ENCODE measurements at places on chromosomes 12 and 14. TPM values are rescaled to one million over a fixed set of nuclear protein-coding genes. Genes with fewer than 3 reads are reported as not detected.

GRCh38 chr12:32494656-32495055, 95.3 kb downstream of the FGD4 start:
- DNase-seq: no peak

DNA sequence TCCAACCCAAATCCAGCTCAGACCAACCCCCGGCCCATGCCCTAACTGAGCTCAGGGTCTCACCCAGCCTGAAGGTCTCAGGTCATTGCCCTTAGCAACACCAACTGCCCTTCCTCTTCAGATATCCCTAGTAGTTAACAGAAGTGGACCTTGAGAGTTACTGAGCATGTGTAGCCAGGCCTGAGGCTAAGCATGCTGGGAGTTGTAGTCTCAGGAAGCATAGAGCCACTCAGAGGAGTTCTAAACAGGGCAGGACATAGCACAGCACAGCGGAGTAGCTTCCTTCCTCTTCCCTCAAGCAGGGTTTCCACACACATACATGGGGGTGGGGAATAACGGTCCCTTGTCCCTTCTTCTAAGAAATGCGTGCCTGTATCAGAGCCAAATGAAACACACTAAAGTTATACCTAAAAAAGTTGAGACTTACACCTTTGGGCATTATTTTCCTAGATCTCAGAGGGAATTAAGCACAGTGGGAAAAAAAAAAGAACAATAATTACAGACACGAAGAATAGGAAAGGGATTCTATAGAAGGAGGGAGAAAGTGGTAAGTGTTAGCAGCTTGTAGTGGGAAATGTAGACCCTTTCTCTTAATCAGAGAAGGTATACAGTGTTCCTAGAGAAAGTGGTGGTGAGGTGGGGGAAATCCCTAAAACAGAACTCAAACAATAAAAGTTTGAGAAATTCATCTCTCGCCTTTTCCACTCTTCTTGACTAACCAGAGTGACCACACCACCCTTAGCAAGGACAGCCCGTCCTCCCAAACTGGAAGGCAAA, 4.4 kb downstream of the KMT2D start:
- peak; percentile 46 for DNase-seq

Gene PIWIL1
- not detected for total RNA-seq

GRCh38 chr12:728781-729180, 23.6 kb upstream of the WNK1 start:
- DNase-seq: no peak

Gene TAS2R42
- not detected for total RNA-seq

Gene DDHD1
- total RNA-seq: 19.3 TPM

- DNase-seq: no peak
Measured at GRCh38 chr14:35416108-35416750, 11.7 kb upstream of the NFKBIA start.

DNA sequence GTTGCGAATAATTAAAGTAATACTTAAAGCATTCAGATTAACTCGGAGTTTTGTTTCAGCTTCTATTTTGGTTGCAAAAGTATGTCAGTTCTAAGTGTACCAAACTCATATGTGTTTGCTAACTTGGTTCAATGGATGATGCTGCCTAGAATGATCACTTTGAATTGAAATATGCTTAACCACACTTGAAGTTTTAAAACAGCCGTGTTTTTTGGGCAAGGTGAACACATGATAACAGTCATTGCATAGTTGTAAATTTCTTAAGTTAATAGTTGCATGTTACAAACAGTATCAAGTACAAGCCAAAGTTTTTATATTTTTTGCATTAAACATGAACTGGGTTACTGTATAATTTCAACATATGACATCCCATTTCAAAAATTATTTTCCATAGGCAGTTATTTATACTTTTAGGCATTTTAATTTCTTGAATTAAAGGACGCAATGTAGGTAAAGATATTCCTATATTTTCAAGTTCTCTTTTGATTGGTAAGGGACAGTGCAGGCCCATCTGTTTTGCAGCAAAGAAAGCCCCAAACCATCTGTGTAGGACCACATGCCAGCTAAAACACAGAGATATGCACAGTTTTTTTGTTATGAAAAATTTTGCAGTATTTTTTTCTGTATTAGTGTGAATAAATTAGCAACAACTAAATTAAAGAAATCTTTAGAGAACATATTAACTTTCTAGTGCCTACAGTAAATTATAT, 575.5 kb downstream of the PRKD1 start:
- DNase-seq: no peak

DNA sequence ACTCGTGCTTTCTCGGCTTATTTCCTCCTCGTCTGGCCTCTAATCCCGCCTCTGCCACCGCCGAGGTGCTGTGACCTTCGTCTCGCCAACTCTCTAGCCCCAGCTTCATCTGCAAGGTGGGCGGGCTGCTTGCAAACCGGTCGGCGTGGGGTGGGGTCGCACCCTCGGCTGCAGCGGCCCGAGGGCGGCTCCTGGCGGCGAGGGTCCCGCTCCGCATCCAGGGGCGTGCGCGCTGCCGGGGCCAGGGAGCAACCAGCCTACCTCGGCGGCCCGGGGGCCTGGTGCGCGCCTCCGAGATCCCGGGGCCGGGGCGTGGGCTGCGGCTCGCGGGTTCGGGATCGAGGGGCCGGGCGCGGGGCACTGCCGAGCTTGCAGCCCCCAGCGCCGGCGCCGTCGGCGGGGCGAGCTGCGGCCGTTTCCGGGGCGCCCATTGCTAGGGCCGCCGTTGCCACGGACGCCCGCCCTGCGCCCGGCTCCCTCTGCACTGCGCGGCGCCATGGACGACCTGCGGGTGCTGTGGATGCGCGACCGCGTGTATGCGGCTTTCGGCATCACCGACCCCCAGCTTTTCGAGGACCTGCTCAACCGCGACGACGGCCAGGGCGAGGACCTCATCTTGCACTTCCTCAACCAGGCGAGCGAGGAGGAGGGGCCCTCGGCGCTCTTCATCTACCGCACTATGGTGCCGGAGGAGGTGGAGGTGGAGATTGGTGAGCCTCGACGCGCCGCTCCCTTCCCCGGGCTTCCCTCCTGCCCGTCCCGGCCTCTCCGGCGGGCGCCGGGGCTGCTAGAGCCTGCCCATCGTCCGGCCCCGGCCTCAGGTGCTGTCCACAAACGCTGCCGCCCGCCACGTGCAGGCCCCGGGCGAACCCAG, at the start of gene DNAH10:
TSS of gene DNAH10 (plus strand) at position 461 of the 874 bp plus-strand sequence. CDS start at position 497, 36 bp downstream.
- DNase-seq: peak; percentile 16

Gene EFS
- 7.0 TPM for total RNA-seq

Gene ZFP36L1
- total RNA-seq: 128 TPM

DNA sequence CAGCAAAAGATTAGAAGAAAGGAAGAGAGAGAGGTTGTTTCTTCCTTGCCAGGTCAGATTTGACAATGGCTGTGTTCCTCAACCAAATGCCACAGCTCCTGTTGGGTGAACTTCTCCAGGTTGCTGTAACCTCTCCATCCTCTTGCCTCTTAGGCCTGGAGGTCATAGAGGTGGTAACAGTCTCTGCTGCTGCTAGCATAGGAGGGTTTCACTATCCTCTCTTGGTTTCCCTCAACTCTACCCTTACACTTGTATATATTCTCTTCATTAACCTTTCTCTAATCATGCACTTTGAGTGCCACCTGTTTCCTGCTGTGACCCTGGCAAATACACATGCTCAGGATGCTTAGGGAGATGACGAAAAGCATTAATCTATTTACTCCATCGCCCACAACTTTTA, 67.7 kb upstream of the HIF1A start:
- DNase-seq: no peak

DNA sequence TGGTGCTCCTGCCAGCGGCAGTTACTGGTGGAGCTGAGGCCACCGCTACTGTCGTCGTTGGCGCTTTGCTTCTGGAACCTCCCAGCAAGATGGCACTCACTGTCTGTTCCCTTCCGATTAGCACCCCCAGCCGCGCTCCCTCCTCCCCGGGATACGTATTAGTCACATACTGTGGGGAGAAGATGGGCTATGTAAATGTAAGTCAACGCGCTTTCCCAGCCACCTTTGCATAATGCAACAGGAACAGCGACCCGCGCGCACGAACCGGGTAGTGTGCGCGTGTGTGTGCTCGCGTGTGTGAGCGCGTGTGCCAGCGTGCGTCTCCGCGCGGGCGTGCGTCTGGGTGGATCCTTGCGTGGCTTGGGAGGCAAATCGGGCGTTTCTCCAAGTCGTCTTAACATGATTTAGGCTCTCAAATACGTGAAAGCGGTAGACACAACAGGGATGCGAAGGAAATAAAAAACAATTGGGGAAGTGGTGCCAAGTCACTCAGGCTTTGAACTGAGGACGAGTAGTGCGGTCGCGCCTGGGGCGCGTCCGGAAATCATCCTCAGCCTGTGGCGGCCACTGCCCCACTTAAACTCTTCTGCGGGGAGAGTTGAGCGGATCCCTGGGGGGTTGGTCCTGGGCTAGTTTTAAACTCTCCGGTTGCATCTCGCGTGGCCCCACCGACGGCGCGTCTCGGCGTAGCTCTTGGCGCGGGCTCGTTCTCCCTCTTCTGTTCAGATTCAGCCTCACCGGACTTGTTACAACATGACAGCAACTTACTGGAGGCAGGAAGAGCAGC, 1.8 kb downstream of the FLRT2 start:
- peak; percentile 70 for DNase-seq

- DNase-seq: no peak
Measured at GRCh38 chr14:66476964-66477363, 9.2 kb upstream of the CCDC196 start.

- no peak for DNase-seq
Measured at GRCh38 chr12:71472441-71472911, 32.9 kb downstream of the LGR5 start.

GRCh38 chr14:35222324-35222723, 69.9 kb upstream of the PSMA6 start:
- no peak for DNase-seq

GRCh38 chr14:22735096-22735495, 31.4 kb upstream of the OXA1L start:
- no peak for DNase-seq

DNA sequence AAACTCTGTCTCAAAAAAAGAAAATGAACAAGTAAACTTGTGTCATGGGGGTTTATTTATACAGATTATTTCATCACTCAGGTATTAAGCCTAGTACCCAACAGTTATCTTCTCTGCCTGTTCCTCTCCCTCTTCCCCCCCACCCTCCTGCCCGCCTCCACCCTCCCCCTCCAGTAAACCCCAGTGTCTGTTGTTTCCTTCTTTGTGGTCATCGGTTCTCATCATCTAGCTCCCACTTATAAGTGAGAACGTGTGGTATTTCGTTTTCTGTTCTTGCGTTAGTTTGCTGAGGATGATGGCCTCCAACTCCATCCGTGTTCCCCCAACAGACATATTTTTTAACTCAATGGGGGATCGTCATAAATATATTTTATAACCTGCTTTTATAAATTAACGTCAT, 12.3 kb downstream of the IL31 start:
- DNase-seq: no peak

- DNase-seq: no peak
Measured at GRCh38 chr12:85509081-85509856, 229.2 kb downstream of the ALX1 start.
